Activated T-cell treated with anti-CD3 and anti-CD28 coated beads, Interleukin-2, amount 50 U/mL, for 24 hours (primary cell): ENCODE measurements at places on chromosomes 6 and 20.
A peak's percentile ranks its signal among the peaks of the same experiment; 100 is the strongest.

GRCh38 chr6:88477413-88477812 is 311.3 kb upstream of the CNR1 start:
- no peak overlapping the region for H3K4me3 ChIP-seq
- peaks cover 15% of the 10 kb centered on the region for H3K27me3 ChIP-seq
- no peaks in the 10 kb centered on the region for H3K4me1 ChIP-seq
- no peak overlapping the region for H3K27ac ChIP-seq

- H3K27me3 ChIP-seq: peaks cover 2% of the 10 kb centered on the region
- no peak overlapping the region for H3K4me3 ChIP-seq
- no peak overlapping the region for H3K27ac ChIP-seq
- H3K36me3 ChIP-seq: no peaks in the 10 kb centered on the region
- H3K4me1 ChIP-seq: peaks cover 3% of the 10 kb centered on the region
- no peak for DNase-seq
Measured at GRCh38 chr6:37127961-37128862, 41.7 kb upstream of the PIM1 start.

- H3K27ac ChIP-seq: no peak overlapping the region
- H3K27me3 ChIP-seq: no peaks in the 10 kb centered on the region
- no peaks in the 10 kb centered on the region for H3K4me1 ChIP-seq
- no peak for DNase-seq
Measured at GRCh38 chr6:3286641-3287171, 28.0 kb downstream of the PSMG4 start.

- H3K27ac ChIP-seq: no peak overlapping the region
- H3K4me1 ChIP-seq: no peaks in the 10 kb centered on the region
- H3K27me3 ChIP-seq: no peaks in the 10 kb centered on the region
- H3K36me3 ChIP-seq: no peaks in the 10 kb centered on the region
- no peak overlapping the region for H3K4me3 ChIP-seq
Measured at GRCh38 chr6:43901733-43902230, 131.8 kb downstream of the VEGFA start.

DNA sequence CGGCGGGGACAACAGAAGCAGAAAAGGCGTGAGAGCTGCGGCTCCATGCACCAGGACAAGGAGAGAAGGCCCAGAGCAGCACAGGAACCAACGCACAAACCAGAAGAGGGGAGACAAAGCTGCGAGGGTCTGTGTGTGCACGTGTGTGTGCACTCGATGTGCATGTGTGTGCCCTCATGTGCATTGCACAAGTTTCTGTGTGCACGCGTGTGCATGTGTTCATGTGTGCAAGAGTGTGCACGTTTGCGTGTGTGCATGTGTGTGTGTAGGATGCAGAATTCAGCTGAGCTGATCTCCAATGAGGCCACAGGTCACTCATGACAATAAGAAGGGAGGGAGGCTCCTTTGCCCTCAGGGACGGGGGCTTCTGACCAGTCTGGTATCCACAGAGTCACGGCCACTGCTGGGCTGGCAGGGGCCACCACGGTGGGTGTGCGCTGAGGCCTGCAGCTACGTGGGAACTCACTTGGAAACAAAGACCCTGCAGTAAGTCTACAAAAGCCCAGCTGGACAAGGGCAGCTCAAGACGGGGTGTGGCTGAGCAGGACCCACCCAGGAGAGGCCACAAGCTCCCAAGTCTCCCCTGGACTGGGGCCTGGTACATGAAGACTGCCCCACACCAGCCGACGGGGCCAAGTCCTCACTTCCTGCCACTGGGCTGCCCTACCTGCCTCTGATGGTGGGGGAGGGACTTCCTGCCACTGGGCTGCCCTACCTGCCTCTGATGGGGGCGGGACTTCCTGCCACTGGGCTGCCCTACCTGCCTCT is 48.1 kb upstream of the CHRNA4 start:
- H3K4me1 ChIP-seq: peaks cover 5% of the 10 kb centered on the region
- no peak overlapping the region for H3K4me3 ChIP-seq
- H3K27me3 ChIP-seq: peaks cover 4% of the 10 kb centered on the region
- no peaks in the 10 kb centered on the region for H3K36me3 ChIP-seq
- DNase-seq: no peak
- H3K27ac ChIP-seq: no peak overlapping the region

- no peaks in the 10 kb centered on the region for H3K27me3 ChIP-seq
- no peaks in the 10 kb centered on the region for H3K36me3 ChIP-seq
- no peak overlapping the region for H3K4me3 ChIP-seq
- no peak for DNase-seq
- H3K27ac ChIP-seq: no peak overlapping the region
Measured at GRCh38 chr20:42749556-42749955, 440.1 kb downstream of the PTPRT start.

GRCh38 chr6:132952986-132953385 is 138.6 kb downstream of the RPS12 start:
- no peak overlapping the region for H3K27ac ChIP-seq
- no peak overlapping the region for H3K4me3 ChIP-seq
- no peaks in the 10 kb centered on the region for H3K36me3 ChIP-seq
- DNase-seq: no peak

GRCh38 chr6:43269273-43270007 is 26.2 kb downstream of the TTBK1 start:
- H3K27me3 ChIP-seq: peaks cover 31% of the 10 kb centered on the region
- no peaks in the 10 kb centered on the region for H3K36me3 ChIP-seq
- peak overlapping the region; percentile 29 for H3K4me3 ChIP-seq

DNA sequence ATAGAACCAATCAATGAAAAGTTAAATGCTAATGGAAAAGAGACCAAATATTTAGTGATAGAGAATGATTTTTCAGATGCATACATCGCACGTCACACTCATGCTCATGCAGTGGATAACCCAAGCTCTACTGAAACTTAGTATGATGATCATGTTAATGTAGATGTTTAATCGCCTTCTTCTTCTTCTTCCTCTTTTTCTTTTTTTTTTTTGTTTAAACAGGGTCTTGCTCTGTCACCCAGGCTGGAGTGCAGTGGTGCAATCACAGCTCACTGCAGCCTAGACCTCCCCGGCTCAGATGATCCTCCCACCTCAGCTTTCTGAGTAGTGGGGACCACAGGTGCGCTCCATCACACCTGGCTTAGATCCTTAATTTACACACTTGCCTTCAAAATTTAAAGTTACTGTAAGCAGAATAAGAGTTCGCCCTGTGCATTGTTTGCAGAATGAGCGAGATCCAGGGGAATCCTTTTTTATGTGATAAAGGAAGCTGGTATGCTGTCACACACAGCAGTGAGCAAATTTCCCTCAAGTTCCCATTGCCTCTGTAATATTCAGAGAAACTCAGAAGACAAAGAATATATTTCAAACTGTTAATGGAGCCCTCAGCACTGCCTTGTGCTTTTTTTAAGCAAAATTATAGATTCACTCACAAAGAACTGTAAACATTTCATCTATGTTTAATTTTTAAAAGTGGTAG is 194.2 kb upstream of the SGK1 start:
- no peak overlapping the region for H3K27ac ChIP-seq
- no peak for DNase-seq
- no peaks in the 10 kb centered on the region for H3K27me3 ChIP-seq
- H3K36me3 ChIP-seq: no peaks in the 10 kb centered on the region
- H3K4me3 ChIP-seq: no peak overlapping the region

- peaks cover 2% of the 10 kb centered on the region for H3K27me3 ChIP-seq
- no peak overlapping the region for H3K4me3 ChIP-seq
- no peaks in the 10 kb centered on the region for H3K4me1 ChIP-seq
- no peak for DNase-seq
Measured at GRCh38 chr6:166648846-166649245, 21.8 kb upstream of the RPS6KA2 start.

- peaks cover 29% of the 10 kb centered on the region for H3K27me3 ChIP-seq
- H3K4me3 ChIP-seq: no peak overlapping the region
- no peak overlapping the region for H3K27ac ChIP-seq
- H3K4me1 ChIP-seq: no peaks in the 10 kb centered on the region
Measured at GRCh38 chr6:105035299-105035698, 78.4 kb downstream of the LIN28B start.

DNA sequence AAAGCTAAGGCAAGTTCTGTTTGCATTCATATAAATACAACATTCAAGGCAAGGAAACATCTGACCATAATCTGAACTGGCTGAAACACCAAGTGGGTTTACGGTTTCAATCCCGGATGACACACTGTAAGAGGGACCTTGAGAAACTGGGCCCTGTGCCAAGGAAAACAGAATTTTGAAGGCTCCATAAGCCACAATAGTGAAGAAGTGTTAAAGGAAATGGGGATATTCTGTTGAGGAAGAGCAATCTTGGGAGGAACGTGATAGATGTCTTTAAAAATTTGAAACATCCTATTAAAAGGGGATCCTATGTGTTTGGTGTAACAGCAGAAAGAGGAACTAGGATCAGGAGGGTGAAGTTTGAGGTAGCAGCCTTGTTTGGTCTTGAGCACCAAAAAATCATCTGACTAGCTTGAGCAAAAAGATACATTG is 82.4 kb upstream of the TAB2 start:
- H3K4me1 ChIP-seq: peaks cover 53% of the 10 kb centered on the region
- H3K27me3 ChIP-seq: no peaks in the 10 kb centered on the region
- peak overlapping the region; percentile 98 for H3K27ac ChIP-seq

GRCh38 chr6:52271852-52272460 is 12.6 kb downstream of the MCM3 start:
- H3K4me3 ChIP-seq: no peak overlapping the region
- H3K4me1 ChIP-seq: peaks cover 10% of the 10 kb centered on the region
- no peaks in the 10 kb centered on the region for H3K27me3 ChIP-seq
- peaks cover 100% of the 10 kb centered on the region for H3K36me3 ChIP-seq

GRCh38 chr6:167722634-167723309 is 103.9 kb upstream of the AFDN start:
- no peak for DNase-seq
- no peaks in the 10 kb centered on the region for H3K36me3 ChIP-seq

- H3K4me3 ChIP-seq: no peak overlapping the region
- DNase-seq: no peak
- no peak overlapping the region for H3K27ac ChIP-seq
- H3K27me3 ChIP-seq: no peaks in the 10 kb centered on the region
- no peaks in the 10 kb centered on the region for H3K36me3 ChIP-seq
- peaks cover 2% of the 10 kb centered on the region for H3K4me1 ChIP-seq
Measured at GRCh38 chr6:97059473-97059872, 134.9 kb downstream of the KLHL32 start.

- no peaks in the 10 kb centered on the region for H3K27me3 ChIP-seq
- no peak overlapping the region for H3K27ac ChIP-seq
- no peak for DNase-seq
- H3K4me3 ChIP-seq: no peak overlapping the region
- no peaks in the 10 kb centered on the region for H3K36me3 ChIP-seq
Measured at GRCh38 chr20:8322662-8323217, 190.7 kb downstream of the PLCB1 start.

DNA sequence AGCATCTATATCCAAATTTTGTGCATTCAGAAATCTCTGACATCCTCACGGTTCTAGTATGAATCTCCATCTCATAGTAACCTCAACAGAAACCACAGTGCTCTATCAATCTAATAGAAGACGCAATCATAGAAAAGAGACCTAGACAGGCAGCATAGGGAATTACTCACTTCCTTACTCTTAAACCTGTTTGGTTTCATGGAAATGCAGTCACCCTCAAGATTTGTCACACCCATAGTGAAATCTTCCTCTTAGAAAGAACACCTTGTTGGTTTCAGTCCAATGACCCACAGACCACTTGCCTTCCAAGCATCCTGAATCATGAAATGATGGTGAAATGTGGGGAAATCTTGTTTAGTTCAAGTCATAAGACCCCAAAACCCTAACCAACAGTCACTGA is 166.1 kb upstream of the PRDM1 start:
- no peak overlapping the region for H3K4me3 ChIP-seq
- DNase-seq: no peak
- peaks cover 13% of the 10 kb centered on the region for H3K4me1 ChIP-seq
- H3K27me3 ChIP-seq: peaks cover 6% of the 10 kb centered on the region
- peak overlapping the region; percentile 83 for H3K27ac ChIP-seq
- no peaks in the 10 kb centered on the region for H3K36me3 ChIP-seq

GRCh38 chr6:167560673-167561569 is 236.0 kb downstream of the TTLL2 start:
- H3K27me3 ChIP-seq: no peaks in the 10 kb centered on the region
- H3K4me1 ChIP-seq: no peaks in the 10 kb centered on the region
- H3K4me3 ChIP-seq: no peak overlapping the region
- H3K36me3 ChIP-seq: no peaks in the 10 kb centered on the region
- DNase-seq: no peak
- H3K27ac ChIP-seq: no peak overlapping the region

DNA sequence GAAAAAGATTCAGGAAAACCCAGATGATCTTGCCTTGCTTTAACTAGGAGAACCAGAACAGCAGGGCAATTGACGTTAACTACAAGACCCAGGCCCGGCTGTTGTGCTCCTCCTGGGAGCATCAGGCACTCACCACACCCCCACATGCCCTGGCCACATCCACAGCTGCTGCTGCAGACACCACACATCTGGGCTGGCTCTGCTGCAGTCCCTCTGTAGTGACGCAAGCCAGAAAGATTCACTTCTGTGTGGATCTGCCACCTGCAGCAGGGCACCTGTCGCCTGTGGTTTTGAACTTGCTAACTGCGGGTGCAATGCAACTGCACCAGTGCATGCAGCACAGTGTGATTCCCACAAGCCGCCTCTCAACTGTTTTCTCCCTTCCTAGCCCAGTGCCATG is 228.8 kb downstream of the SYNDIG1 start:
- no peak overlapping the region for H3K27ac ChIP-seq
- H3K4me1 ChIP-seq: no peaks in the 10 kb centered on the region
- H3K4me3 ChIP-seq: no peak overlapping the region
- H3K36me3 ChIP-seq: no peaks in the 10 kb centered on the region
- DNase-seq: no peak
- H3K27me3 ChIP-seq: peaks cover 3% of the 10 kb centered on the region

- no peaks in the 10 kb centered on the region for H3K4me1 ChIP-seq
- no peaks in the 10 kb centered on the region for H3K27me3 ChIP-seq
- H3K4me3 ChIP-seq: no peak overlapping the region
Measured at GRCh38 chr6:144113366-144113765, 18.0 kb upstream of the SF3B5 start.

- H3K27me3 ChIP-seq: peaks cover 50% of the 10 kb centered on the region
- H3K27ac ChIP-seq: no peak overlapping the region
- no peak overlapping the region for H3K4me3 ChIP-seq
- H3K36me3 ChIP-seq: no peaks in the 10 kb centered on the region
- peaks cover 7% of the 10 kb centered on the region for H3K4me1 ChIP-seq
- DNase-seq: no peak
Measured at GRCh38 chr6:75495011-75495410, 1.4 kb upstream of the FILIP1 start.

- H3K27me3 ChIP-seq: peaks cover 21% of the 10 kb centered on the region
- no peaks in the 10 kb centered on the region for H3K36me3 ChIP-seq
- no peak for DNase-seq
- H3K4me3 ChIP-seq: no peak overlapping the region
- H3K27ac ChIP-seq: no peak overlapping the region
Measured at GRCh38 chr20:57183457-57184009, 82.9 kb downstream of the BMP7 start.

GRCh38 chr6:129812145-129812777 is 48.9 kb downstream of the TMEM244 start:
- H3K4me3 ChIP-seq: no peak overlapping the region
- peaks cover 14% of the 10 kb centered on the region for H3K27me3 ChIP-seq
- no peak for DNase-seq
- H3K4me1 ChIP-seq: no peaks in the 10 kb centered on the region
- no peaks in the 10 kb centered on the region for H3K36me3 ChIP-seq
- H3K27ac ChIP-seq: no peak overlapping the region
